ENCODE measurements at places on chromosomes 1 and 21. TPM values are rescaled to one million over a fixed set of nuclear protein-coding genes. Genes with fewer than 3 reads are reported as not detected.

AXDND1 gene
- polyA plus RNA-seq = not detected

L1TD1 gene
- polyA plus RNA-seq = 0.20 TPM

S100A7 gene
- 31.2 TPM for polyA plus RNA-seq

GJB3 gene
- 163 TPM for polyA plus RNA-seq

SLAMF1 gene
- 0.06 TPM for polyA plus RNA-seq

FBLIM1 gene
- polyA plus RNA-seq = 185 TPM

RWDD3 gene
- polyA plus RNA-seq = 10.6 TPM

LCA5L gene
- 0.94 TPM for polyA plus RNA-seq

ADORA1 gene
- 0.10 TPM for polyA plus RNA-seq

SETD4 gene
- polyA plus RNA-seq = 15.8 TPM

GPA33 gene
- polyA plus RNA-seq = not detected

CRB1 gene
- 0.04 TPM for polyA plus RNA-seq

TSPEAR gene
- not detected for polyA plus RNA-seq

TCP10L gene
- 0.25 TPM for polyA plus RNA-seq

CHRNB2 gene
- polyA plus RNA-seq = 0.09 TPM

PLA2G2F gene
- polyA plus RNA-seq = 0.26 TPM

PEA15 gene
- polyA plus RNA-seq = 495 TPM

SLC44A5 gene
- polyA plus RNA-seq = 0.72 TPM

PRDM15 gene
- polyA plus RNA-seq = 8.5 TPM

SLAMF6 gene
- polyA plus RNA-seq = not detected

TRIM63 gene
- polyA plus RNA-seq = not detected

GABRD gene
- not detected for polyA plus RNA-seq

LDLRAD2 gene
- not detected for polyA plus RNA-seq

AQP10 gene
- 0.85 TPM for polyA plus RNA-seq

NRDC gene
- 100 TPM for polyA plus RNA-seq

SLC5A9 gene
- 0.08 TPM for polyA plus RNA-seq

PCP4L1 gene
- polyA plus RNA-seq = 0.04 TPM

MROH9 gene
- polyA plus RNA-seq = 0.04 TPM

SELE gene
- not detected for polyA plus RNA-seq

SH2D2A gene
- polyA plus RNA-seq = 4.5 TPM

MAD2L2 gene
- polyA plus RNA-seq = 24.8 TPM

TBCE gene
- 20.9 TPM for polyA plus RNA-seq

ERICH3 gene
- polyA plus RNA-seq = not detected

SYT14 gene
- 8.3 TPM for polyA plus RNA-seq

HLX gene
- polyA plus RNA-seq = not detected

RGSL1 gene
- not detected for polyA plus RNA-seq

LYPD8 gene
- not detected for polyA plus RNA-seq

FCRL2 gene
- polyA plus RNA-seq = not detected

PSEN2 gene
- 13.9 TPM for polyA plus RNA-seq

PDIK1L gene
- polyA plus RNA-seq = 1.1 TPM

ZNF683 gene
- polyA plus RNA-seq = not detected

OR2M3 gene
- polyA plus RNA-seq = not detected

SELL gene
- polyA plus RNA-seq = 0.03 TPM

TEKT2 gene
- 0.02 TPM for polyA plus RNA-seq

TMEM200B gene
- polyA plus RNA-seq = 0.59 TPM

VCAM1 gene
- not detected for polyA plus RNA-seq

FBXO2 gene
- 83.7 TPM for polyA plus RNA-seq

ATAD3B gene
- polyA plus RNA-seq = 18.4 TPM

KIF26B gene
- 0.80 TPM for polyA plus RNA-seq

SH3BGR gene
- 1.4 TPM for polyA plus RNA-seq

FCGR2B gene
- polyA plus RNA-seq = not detected

RGS4 gene
- polyA plus RNA-seq = 1.1 TPM

SELENOF gene
- polyA plus RNA-seq = 133 TPM

RAB3B gene
- 1.2 TPM for polyA plus RNA-seq

RGS7 gene
- not detected for polyA plus RNA-seq

ARHGEF2 gene
- polyA plus RNA-seq = 38.7 TPM

Measured in keratinocyte (primary cell).